ENCODE measurements at places on chromosomes 4 and X.
A peak's percentile ranks its signal among the peaks of the same experiment; 100 is the strongest.

DNA sequence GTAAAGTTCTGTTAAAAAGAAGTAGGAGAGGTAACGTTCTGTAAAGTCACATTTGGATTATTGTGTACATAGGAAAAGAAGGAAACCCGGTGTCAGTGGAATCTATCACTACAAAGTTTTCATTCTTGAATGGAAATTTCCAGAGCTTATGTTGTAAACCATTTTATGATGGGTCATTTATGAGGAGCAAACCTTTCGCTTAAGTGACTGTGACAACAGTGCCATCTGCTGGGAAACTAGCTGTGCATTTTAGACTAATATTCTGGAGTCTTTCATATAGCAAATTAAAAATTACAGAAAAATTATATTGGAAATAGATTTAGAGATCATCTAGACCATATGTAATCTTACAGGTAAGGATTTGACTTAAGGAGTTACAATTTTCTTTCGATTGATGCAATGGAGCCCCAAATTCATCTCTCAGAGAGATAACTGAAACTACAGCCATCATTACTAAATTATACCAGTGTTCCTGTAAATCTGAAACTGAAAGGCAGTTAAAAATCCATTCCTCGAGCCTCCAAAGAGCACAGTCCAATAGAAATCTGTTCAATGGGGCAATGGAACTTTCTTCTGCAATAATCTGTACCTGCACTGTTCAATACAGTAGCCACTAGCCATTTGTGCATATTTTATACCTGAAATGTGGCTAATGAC lies 26.9 kb downstream of the ASB9 start:
- DNase-seq = no peak

GRCh38 chr4:94668724-94669123 lies 89.0 kb upstream of the BMPR1B start:
- DNase-seq = no peak

- DNase-seq = no peak
Measured at GRCh38 chr4:48223633-48224295, 45.9 kb downstream of the TEC start.

GRCh38 chr4:158129694-158130093 lies 43.1 kb downstream of the GASK1B start:
- DNase-seq = no peak

- no peak for DNase-seq
Measured at GRCh38 chr4:138488533-138488932, 246.4 kb upstream of the SLC7A11 start.

GRCh38 chr4:9987749-9988362 lies 33.4 kb downstream of the SLC2A9 start:
- DNase-seq = no peak

DNA sequence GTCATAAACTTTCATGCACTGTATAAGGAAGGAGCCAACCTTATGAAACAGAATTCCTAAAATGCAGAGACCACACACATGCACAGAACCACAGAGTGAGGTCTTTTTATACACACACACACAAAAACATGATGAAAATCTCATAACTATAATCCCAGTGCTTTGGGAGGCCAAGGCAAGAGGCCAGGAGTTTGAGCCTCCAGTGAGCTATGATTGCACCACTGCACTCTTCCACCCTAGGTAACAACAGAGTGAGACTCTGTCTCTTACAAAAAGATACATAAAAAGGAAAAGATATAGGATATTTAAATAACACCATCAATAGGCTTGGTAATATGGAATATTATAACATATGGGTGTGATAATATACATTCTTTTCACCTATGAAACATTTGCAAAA lies 10.6 kb downstream of the FGA start:
- no peak for DNase-seq

DNA sequence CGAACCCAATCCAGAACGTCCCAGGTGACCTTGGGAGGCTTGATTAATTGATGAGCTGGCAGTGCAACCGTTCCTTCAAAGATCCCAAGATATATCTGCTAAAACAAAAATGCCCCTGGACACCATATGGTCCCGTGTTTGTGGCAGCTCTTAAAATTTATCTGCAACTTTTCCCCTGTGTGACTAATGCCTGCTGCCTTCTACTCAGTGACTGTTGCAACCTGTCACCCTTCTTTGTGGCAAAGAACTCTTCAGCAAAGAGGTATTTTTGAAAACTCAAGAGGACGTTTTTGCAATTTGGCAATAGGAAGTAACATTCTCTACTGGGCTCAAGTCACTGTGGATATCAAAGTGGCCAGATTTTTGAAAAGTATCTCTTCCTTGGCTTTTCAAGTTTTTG lies 75.8 kb upstream of the SOD3 start:
- no peak for DNase-seq

DNA sequence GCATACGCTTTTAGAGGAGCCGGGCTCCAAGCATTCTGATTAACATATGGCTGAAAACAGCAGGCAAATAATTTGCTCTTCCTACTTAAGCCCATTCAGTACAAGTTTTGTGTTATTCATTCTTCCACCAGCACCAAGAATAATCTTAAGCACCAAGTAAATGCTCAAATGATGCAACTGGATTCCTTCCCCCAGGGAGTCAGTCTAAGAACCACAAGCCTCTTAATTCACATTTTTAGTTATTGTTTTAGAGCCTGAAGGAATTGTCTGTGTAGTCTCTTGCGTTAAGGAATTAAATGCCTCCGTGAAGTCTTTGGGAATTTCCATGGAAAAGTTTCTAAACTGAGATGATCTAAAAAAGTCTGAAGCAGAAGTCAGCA lies 61.5 kb upstream of the MAGEB2 start:
- DNase-seq = no peak

DNA sequence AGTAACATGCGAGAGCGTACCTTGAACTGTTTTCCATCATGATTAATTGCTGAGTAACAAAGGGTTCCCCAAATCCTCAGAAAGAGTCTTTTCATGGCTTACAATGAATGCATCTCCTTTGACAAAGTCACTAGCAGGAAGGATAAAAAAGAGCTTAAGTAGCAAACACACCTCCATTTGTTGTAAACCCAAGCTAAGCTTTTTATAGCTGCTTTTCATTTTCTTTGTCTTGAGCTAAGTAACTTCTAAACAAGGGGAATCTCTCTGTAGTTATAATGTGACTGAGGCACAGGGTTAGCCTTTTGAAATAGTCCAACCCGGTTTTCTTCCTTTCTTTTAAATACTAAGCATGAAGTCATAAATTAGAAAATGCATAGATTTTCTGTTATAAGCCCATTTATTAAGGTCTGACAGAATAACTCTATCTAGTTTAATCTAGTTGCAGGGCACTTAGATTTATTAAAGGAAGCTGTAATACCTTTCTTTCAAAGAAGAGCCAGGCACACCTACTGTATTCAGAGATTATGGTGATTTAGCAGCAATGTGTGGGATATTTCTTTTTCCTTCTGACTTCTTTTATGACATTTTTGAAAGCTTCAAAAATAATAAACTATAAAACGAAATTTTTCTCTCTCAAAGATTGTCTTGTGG lies 226.9 kb upstream of the SMIM31 start:
- DNase-seq = no peak

DNA sequence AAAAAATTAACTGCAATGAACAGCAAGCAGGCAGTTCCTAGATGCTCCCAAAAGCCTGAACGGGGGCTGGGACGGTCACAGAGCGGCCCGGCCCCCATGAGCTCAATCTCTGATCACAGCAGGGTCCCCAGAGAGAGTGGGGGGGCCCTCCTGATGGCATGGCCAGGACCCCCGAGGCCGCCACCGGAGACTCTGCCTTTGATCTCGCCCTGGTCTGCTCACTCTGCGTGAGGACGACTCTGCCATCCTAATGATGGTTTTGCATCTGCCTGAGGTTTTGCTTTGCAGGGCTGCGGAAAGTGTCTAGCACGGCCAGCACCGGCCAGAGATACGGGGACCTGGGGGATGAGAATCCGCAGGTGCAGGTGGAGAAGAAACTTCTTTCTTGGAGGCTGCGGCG lies 103.8 kb downstream of the SHOX start:
- DNase-seq = no peak

DNA sequence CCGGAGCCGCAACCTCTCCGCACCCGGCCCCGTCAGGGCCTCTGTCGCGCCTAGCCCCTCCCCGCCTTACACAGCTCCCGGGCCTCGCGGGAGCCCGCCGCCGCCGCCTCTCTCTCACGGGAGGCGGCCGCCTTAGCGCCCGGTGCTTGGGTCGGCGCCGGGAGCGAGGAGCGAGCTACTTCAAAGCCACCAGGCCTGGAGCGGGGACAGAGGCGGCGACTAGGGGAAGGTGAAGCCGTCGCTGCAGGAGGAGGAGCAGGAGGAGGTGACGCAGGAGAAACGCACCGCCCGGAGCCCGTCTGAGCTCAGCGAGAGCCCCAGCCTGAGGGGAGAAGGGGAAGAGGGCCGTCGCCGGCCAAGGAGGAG lies 250 bp downstream of the USP9X start:
- DNase-seq = peak; percentile 84

DNA sequence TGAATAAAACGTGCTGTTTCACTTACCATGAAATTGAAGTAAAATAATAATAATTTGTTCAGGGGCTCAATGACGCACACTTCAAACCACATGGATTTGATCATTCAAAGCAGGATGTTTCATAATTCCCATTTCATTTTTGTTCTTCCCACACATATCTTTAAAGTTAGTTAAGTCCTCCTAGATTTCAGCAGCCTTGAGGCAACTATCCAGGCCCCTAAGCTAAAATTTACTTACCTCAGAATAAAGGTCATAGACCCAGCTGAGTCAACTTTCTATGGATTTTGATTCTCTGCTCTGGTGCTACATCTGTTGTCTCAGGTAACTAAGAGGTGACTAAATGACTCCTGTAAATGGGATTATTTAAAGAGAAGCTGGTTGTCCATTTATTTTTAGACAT lies 25.0 kb downstream of the GPR174 start:
- DNase-seq = no peak

GRCh38 chrX:124015721-124016120 lies 54.2 kb downstream of the STAG2 start:
- no peak for DNase-seq

- DNase-seq = peak; percentile 37
Measured at GRCh38 chr4:137703195-137703594, 170.9 kb upstream of the PCDH18 start.

- no peak for DNase-seq
Measured at GRCh38 chr4:7311205-7311604, 118.9 kb downstream of the SORCS2 start.

DNA sequence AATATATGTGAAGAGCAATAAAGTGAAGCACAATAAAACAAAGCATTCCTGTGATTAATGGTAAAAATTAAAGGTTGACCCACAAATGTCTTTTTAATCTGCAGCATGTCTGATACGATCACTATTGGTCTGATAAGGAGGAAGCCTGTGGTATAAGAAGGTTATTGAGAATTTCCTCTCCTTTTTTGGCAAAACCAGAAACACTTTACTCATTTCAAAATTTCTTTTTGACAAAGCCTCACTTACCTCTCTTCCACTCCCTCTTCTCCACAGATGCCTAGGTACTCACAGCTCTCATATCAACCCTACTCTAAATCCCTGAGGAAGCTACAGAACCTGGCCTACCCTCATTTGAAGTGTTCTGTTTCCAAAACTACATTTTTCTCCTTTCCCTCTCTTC lies 56.1 kb downstream of the TSPAN5 start:
- no peak for DNase-seq

GRCh38 chr4:20109391-20109790 lies 142.3 kb upstream of the SLIT2 start:
- DNase-seq = no peak

GRCh38 chr4:52853351-52853750 lies 8.8 kb upstream of the RASL11B start:
- DNase-seq = no peak

DNA sequence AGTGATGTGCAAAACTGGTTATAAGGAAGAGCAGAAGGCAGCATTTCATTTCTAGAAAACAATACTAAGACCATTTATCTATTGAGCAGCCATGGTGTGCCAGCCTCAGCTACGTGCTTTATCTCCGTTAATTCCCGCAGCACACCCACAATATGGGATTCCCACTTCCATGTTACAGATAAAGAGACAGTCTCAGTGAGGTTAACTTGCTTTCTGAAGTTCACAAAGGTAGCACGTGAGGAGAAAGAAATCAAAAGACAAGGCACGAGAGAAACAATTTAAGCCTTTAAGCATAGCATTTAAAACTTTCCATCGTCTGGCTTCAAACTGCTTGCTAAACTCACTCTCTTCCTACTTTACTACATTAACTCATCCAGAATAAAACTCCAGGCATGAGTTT lies 8.0 kb upstream of the RPL34 start:
- DNase-seq = no peak

GRCh38 chr4:187613089-187613839 lies 382.3 kb upstream of the ZFP42 start:
- no peak for DNase-seq

- DNase-seq = no peak
Measured at GRCh38 chr4:3634281-3634857, 102.1 kb upstream of the LRPAP1 start.

- no peak for DNase-seq
Measured at GRCh38 chr4:80150387-80151180, 46.7 kb upstream of the PRDM8 start.

DNA sequence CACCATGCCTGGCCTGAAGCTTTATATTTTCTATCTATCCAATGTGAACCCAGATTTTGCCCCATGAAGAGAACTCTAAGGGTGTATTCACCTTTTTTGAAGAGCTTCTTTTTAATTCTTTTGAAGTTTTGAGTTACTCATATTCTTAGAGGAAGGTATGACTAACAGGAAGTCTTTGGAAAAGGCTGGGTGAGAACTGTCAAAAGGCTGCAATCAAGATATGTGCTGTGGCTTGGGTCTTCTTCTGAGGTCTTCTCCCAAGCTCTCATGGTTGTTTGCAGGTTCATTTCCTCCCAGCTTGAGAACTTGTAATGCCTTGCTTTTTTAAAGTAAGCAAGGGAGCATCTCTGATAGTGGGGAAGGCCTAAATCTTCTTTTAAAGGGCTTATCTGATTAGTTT lies 3.1 kb upstream of the C4orf17 start:
- no peak for DNase-seq

DNA sequence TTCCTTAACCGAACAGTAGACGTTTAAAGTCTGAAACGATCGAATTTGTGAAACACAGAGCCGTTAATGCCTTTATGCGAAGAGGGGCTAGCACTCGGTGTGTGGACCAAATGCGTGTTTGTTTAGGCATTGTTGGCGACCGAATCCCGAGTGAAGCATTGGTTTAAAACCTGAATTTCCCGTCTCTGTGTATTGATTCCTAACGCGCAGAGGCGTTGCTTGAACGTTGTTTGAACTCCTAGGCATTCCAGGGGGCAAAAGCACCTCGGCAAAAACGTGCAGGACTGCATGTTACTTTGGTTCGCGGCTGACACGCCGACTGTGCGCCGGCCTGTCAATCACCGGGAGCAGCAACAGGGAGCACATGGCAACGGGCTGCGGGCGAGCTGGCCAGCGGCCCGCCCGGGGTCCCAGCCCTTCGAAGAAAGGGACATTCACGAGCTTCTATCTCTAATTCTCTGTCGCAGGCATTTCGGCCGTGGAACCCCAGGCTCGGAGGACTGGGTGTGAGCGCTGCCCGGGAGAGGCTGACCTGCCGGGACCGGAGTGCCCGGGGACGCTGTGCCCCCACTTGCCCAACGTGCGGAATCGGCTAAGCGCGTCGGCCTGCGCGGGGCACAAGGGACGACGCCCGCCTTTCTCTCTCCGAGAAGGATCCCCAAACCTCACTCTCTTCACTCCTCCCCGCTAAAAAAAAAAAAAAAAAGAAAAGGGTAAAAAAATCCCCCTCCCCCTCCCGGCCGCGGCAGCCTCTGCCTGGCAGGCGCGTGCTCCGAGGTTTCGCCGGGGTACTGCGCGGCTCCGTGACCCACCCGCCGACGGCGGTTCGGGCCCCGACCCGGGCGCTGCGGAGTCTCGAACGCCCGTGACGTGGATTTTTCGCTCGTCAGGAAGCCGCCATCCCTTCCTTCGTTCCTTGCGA lies 810 bp downstream of the SPRY1 start:
- DNase-seq = peak; percentile 87

GRCh38 chr4:98865059-98865458 lies 63.9 kb downstream of the EIF4E start:
- no peak for DNase-seq

All from right kidney (tissue), 9 donors.